ENCODE measurements at places on chromosomes 12 and 14.

DNA sequence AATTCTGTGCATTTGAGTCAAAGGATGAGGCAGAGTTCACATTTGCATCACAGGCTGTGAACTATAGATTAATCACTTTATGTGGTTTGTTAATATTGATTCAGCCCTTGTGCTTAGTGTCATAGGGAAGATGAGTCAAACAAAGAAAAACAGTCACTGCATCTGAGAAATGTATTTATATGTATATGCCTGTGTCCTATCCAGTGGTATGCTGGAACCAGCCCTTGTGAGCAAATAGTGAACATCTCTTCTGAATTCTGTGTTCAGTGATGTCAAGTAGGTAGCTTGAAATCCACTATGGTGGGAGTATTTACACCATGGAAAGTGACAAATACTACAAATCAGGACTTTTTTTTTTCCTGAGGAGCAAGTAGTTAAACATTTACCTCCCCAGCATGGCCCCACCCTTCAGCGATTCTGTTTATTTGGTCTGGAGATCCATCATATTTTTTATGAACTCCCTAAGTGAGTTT lies 128.5 kb downstream of the HMGA2 start:
- DNase-seq: no peak

GRCh38 chr12:82886671-82887340 lies 200.1 kb downstream of the TMTC2 start:
- DNase-seq: no peak

GRCh38 chr12:33184161-33184560 lies 255.5 kb downstream of the SYT10 start:
- DNase-seq: no peak

DNA sequence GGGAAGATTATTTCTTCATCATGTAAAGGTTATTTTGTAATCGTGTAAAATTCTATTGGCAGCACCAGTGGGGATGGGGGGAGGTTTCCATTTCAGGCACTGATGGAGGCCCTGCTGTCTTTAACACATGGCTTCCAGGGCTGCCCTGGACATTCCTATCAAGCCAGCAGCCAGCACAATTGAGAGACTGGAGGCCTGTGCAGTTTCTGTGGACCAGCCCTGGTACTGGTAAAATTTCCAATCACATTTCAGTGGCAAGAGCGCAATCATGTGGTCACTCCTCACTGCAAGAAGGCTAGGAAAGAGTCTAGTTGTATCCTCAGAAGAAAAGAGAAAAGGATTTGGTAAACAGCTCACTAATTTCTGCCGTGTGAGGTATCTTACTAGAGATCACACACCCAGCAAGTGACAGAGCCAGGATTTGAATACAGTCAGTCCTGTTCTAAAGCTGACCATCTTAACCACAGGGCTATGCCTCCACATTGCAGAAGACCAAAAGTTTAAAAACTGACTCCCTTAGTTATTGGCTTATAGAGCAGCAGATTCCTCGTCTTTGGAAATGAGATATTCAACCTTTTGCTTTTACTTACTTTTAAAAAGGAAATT lies 179.4 kb upstream of the ARHGAP5 start:
- no peak for DNase-seq

DNA sequence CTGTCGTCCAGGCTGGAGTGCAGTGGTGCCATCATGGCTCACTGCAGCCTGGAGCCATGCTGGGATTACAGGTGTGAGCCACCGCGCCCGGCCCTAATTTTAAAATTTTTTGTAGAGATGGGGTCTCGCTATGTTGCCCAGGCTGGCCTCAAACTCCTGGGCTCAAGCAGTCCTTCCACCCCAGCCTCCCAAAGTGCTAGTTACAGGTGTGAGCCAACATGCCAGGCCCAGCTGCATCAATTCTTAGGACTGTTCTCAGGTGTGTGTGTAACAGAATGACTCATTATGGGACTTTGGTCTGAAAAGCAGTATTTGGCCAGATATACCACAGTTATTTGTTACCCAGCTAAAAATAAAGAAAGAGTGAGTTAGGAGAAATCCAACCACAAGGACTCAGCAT lies 17.4 kb downstream of the LETMD1 start:
- no peak for DNase-seq

DNA sequence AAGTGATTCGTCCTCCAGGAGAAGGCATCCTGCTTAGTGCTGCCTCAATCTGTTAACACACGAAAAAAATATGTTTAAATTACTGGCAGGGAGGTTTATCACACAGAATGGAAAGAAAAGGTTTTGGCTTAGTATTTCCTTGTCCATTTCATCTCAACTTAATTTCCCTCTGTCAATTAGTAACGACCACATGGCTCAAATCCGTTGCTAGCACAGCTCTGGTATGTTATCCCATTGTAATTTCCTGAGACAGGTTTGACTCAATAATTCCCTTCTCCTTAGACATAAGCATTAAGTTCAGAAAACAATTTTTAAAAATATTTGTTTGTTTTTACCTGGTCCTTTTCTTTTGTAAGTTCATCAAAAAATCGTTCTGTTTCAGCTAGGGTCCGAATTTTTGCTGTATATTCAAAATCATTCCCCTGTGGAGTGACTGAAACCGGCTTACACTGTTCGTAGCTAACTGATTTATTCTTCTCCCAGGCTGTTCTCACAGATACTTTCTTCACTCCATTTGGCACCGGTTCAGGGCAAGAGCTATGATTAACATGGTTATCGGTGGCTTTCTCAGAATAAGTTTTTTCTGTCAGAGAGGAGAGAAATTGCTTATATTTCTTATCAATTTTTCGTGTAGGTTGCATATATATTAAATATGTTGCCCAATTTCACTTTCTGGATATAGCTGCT lies 10.1 kb upstream of the PITPNM2 start:
- no peak for DNase-seq

GRCh38 chr14:105094193-105094907 lies 29.1 kb upstream of the GPR132 start:
- no peak for DNase-seq

DNA sequence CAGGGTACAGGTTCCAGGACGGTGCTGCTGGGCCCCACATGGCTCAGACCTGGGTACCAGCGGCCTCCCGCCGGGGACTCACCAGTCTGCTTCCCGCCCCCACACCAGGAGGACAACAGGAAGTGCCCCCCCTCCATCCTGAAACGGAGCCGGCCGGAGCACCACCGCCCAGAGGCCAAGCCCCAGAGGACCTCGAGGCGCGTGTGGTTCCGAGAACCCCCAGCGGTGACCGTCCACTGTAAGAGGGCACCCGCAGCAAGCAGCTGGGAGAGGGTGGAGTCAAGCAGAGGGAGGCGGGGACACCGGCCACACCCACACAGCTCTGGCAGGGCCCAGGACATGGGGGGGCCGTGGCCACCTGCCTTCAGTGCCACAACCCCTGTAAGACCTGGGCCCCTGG lies 8.1 kb downstream of the C14orf180 start:
- DNase-seq: no peak

DNA sequence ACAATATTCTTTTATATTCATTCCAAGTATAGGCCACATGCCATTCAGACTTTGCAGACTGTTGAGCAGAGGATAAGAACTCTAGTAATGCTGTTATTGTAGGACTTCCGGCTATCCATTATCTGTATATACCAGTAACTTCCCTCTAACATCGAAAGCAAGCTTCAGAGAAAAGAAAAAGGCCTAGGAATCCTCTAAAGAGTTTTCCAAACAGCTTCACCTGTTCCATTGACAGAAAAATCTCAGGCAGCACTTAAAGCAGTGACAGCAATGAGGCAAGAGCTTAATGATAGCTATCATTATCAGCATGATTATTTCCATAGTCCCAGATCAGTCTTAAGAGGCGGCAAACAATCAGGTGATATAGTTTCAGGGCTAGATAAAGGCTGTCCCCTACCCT lies 1.8 kb downstream of the CPNE8 start:
- DNase-seq: no peak

DNA sequence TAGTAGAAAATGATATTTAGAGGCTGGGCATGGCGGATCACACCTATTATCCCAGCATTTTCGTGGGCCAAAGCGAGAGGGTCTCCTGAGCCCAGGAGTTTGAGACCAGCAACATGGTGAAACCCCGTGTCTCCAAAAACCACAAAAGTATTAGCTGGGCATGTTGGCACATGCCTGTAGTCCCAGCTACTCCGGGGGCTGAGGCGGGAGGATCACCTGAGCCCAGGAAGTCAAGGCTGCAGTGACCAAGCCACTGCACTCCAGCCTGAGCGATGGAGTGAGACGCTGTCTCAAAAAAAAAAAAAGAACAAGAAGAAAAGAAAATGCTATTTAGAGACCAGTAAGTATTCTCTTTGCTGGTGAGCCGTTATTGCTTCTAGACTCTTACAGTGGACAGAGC lies 79.2 kb upstream of the MDM1 start:
- no peak for DNase-seq

- no peak for DNase-seq
Measured at GRCh38 chr14:103191844-103192243, 68.6 kb downstream of the TNFAIP2 start.

DNA sequence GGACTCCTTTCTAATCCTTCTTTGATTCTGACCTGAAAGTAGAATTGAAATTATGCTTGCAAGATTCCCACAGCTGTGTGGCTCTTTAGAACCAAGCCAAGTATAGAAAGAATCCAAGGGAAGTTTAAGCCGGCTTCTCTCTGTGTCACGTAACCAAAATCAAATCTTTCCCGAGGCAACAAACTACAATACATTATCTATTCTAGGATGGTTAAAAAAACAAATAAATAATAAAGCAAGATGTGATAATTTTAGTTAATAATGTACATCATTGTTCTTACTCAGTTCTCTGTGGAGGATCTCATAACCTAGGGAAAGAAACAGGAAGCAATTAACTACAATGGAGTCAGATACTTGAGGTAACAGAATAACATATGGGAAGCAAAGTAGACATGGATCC lies 78.1 kb upstream of the ST8SIA1 start:
- DNase-seq: no peak

DNA sequence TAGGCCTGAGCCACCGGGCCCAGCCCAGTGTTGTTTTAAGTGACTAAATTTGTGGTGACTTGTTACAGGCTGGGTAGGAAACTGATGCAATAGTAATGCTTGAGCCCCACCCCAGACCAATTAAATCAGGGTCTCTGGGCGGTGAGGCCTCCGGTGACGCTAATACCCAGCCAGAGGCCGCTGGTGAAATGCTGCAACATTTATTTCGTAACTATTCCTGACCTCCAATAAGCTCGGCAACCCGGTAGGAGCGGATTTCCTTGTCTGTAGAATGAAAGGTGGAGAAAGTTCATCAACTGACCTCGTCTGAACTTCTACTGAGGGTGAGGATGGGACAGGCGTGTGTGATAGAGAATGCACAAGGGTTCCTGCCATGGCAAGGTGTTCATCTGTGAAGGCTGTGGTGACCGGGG lies 42.3 kb downstream of the FZD10 start:
- DNase-seq: no peak

DNA sequence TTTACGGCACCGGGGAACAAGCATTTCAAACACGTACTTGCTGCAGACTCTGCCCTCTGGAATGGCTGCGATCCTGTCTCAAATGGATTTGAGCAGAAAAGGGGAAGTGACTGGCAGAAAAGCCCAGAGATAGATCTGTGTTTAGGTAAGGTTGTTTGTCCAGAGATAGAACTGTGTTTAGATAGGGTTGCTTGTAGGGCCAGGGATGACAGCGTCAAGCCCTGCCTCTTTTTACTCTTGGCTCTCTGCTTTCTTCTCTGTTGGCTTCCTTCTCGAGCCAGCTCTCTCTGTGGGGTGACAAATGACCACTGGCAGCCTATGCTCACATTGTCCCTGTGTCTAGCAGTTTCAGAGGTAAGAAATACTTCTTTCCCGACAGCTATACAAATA lies 11.4 kb downstream of the DGLUCY start:
- DNase-seq: no peak

GRCh38 chr14:52863334-52863700 lies 71.9 kb upstream of the GNPNAT1 start:
- DNase-seq: no peak

DNA sequence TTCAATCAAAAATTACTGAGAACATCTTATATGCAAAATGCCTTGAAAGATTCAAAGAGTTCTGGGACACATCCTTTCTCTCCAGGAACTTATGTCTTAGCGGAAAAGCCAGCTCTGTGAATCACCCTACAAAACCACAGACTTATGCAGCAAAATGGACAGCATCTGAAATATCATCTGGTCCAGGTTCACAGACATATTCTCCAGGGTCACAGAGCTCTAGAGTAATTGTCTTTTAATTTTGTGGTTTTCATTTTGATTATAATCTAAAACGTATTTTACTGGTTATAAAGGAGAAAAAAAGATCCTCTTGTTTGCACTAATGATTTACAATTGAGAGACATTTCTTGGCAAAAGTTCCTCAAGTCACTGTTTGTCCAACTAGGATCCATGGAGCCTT lies 246.2 kb downstream of the MSRB3 start:
- no peak for DNase-seq

DNA sequence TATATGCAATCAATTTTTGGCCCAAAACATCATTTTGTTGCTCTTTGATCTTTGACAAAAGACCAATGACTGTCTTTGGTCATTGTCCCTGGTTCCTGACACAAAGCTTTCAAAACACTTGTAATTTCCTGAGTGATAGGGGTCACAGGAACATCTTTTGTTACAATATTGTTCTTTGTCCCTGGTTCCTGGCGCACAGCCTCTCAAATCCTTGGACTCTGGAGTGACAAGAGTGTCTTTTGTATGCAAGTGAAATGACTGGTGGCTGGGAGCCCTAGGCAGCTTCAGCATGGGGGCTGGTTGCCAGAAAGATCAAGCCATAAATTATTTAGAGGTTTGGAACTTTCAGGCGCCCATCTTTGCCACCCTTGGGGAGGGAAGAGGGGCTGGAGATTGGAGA lies 53.9 kb downstream of the DNAH10 start:
- DNase-seq: no peak

All from SHP77 treated with DMSO at 0.1 percent for 48 hours (cell line).